NCI-H1436 treated with DMSO at 0.1 percent for 48 hours (cell line): ENCODE measurements at places on chromosomes 11 and 22.

GRCh38 chr11:113243696-113244095 lies 70.7 kb upstream of the TTC12 start:
- no peak for DNase-seq

DNA sequence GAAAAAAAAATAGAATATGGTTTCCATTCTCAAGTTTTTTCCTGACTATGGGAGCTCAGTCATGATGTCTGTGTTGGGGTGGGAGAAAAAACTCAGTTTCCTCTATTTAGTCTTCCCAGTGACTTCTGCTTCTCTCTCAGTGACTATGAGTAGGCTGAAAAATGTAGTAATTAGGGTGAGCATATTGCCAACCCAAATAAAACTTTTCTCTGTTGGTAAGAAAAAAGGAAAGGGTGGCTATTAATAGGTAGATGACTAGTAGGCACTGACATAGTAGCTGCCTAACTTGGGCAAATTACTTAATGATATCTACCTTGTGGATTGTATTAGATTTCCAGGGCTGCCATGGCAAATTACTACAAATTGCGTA lies 34.2 kb upstream of the BIRC3 start:
- DNase-seq = no peak

GRCh38 chr11:4671741-4672140 lies 25.9 kb downstream of the OR51E2 start:
- DNase-seq = no peak

DNA sequence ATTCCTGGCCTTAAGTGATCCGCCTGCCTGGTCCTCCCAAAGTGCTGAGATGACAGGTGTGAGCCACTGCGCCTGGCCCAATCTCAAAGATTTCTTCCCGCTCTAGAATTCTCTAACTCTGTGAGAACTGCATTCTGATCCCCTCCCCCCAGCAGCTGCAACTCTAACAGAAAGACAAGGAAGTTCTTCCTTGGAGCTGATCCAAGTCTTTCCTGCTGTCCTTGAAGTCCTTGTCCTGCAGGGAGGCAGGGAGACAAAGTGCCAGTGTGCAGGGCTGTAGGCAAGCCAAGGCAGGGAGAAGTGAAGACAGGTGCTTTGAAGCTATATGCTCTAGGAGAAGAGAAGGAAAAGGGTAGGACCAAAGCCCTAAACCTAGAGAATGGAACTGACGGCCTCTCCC lies 9.5 kb upstream of the GGA1 start:
- no peak for DNase-seq

GRCh38 chr11:44765026-44765595 lies 38.3 kb downstream of the TSPAN18 start:
- no peak for DNase-seq

- no peak for DNase-seq
These were observed 19.1 kb downstream of the ARHGEF17 start for GRCh38 chr11:73326929-73327811.

DNA sequence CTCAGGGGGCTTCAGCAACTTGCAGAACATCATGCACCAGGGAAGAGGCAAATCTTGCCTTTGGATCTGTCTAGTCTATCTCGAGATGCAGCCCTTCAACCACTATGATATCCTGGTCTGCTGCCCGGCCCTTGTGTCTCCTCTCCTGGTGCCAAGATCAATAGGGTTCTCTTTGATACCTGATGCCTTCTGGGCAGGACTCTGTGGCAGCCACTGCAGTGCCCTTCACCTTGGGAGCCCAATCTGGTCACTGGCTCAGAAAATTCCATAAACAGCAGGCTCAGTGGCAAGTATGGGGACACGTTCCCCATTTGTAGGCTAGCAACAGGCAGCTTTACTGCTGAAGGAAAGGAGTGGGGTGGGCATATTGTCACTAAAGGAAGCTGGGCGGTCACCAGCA lies 23.4 kb downstream of the SYN3 start:
- no peak for DNase-seq

GRCh38 chr22:29136782-29137700 lies 64.2 kb downstream of the KREMEN1 start:
- no peak for DNase-seq

GRCh38 chr11:45809456-45810395 lies 4.8 kb downstream of the SLC35C1 start:
- DNase-seq = no peak

GRCh38 chr11:61787928-61788491 lies 4.4 kb downstream of the TMEM258 start:
- no peak for DNase-seq

DNA sequence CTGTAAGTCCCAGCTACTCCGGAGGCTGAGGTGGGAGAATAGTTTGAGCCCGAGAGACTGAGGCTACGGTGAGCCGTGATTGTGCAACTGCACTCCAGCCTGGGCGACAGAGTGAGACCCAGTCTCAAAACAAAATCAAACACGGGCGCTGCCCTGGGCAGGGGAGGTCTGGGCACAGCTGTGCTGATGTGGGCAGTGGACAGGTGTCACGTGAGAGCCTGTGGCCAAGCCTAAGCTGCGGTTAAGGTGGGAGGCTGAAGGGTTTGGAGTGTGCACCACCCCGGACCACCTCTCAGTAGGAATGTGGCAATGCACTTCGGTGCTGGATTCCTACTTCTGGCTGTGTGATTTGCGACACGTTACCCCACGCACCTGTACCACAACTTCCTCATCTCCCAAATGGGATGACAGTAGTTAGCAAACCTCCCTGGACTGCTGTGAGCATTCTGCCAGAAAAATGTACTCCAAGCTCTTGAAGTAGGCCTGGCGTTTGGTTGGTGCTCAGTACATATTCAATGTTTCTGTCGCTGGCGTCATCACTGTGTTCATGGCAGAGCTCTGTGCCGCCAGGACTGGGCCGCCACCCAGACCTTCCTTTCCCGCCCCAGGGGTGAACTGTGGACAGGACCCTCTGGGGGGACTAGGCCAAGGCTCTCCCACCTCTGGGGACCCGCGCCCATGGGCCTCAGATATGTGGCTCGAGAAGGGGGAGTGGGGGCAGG lies 807 bp upstream of the ZNF74 start:
- DNase-seq = no peak

DNA sequence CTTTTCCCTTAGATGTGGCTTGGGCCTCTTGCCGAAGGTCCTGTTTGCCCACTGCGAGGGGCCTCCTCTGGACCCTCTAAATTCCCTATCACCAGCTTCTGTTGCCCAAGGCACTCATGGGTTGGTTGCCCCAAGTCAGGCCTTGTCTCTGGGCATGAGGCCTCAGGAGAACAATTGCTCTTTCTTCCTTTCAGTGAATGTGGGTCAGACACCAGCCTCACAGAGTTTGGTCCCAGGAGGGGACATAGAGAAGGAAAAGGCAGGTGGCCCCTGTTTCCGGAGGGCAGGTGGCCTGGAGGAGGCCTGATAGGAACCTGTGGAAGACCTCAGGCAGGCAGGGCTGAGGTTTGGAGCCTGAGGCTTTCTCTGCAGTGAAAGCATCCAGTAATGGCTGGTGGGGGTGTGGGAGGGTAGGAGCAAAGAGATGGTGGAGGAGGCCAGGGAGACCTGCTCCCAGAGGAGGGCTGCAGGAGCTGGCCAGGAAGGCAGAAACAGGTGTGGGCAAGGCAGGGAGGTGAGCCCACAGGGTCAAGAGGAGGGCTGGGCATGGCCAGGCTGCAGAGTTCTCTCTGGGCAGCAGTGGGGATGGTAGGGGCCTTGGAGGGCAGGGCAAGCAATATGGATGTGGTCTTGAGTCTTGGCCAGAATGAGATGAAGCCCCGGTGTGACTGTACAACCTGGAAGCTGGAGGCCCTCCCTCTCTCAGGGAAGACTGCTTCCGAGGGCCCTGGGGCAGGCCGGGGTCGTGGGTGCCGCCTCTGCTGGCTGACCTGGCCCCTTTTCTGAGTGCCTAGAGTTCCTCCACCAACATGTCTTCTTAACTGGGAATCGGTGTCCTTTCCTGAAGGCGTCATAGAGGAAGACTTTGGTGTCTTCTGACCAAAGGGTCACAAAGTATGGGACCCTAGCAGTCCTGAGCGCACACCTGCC lies 28.0 kb upstream of the LMO1 start:
- DNase-seq = no peak

DNA sequence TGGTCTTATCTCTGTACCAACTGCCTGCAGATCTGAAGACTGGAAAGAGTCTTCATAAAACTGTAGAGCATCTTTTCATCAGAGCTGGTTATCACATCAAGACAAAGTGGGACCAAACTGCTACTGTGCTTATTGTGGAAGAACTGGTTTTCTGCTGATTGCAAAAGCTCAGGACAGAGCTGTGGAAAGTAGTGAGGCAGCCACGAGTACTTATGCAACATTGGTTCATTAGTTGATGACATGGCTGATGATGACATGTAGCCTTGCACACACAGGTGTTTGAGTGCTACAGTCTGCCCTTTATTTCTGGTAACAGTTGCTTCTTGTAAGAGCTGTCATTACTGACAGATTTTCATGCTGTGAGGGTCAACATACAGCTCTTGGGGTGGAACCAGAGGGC lies 185.4 kb upstream of the GUCY1A2 start:
- no peak for DNase-seq

GRCh38 chr22:39252461-39253434 lies 8.0 kb upstream of the PDGFB start:
- DNase-seq = no peak

- no peak for DNase-seq
These were observed 111.4 kb downstream of the COMMD9 start for GRCh38 chr11:36177836-36178235.

DNA sequence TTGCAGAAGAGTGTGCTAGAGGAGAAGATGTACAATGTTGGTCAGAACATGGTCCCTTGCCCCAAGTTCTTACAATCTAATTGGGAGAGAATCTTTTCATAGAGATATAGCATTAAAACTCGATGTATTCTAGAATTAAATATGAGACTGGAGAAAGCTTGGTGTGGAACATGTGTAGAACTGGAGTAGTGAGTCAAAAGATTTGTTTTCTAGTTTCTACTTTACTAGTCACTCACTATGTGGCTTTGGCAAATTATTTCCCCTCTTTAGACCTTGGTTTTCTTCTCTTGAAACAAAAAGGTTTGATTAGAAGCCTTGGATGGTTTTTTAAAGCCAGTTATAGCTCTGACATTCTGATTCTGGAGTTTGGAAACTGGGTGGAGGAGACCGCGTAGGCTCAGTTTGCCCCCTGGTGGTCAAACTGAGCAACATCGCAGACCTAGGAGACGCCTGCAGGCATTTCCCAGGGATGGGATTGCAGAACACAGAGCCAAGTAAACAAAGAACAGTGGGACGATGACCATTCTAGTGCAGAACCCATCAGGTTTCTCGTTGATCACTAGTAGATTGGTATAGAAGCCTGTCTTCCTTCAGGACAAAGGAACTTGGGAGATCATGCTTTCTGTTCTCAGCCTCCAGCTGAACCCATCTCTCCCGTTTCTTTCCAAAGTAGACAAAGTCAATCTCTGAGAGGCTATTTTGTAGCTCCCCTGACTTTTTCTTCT lies 8.5 kb upstream of the CHRDL2 start:
- no peak for DNase-seq

GRCh38 chr22:49382451-49382735 lies 445.3 kb downstream of the BRD1 start:
- DNase-seq = no peak

GRCh38 chr11:44849922-44850321 lies 100.8 kb downstream of the TP53I11 start:
- DNase-seq = no peak

GRCh38 chr11:10818594-10818993 lies 9.9 kb upstream of the EIF4G2 start:
- DNase-seq = no peak

DNA sequence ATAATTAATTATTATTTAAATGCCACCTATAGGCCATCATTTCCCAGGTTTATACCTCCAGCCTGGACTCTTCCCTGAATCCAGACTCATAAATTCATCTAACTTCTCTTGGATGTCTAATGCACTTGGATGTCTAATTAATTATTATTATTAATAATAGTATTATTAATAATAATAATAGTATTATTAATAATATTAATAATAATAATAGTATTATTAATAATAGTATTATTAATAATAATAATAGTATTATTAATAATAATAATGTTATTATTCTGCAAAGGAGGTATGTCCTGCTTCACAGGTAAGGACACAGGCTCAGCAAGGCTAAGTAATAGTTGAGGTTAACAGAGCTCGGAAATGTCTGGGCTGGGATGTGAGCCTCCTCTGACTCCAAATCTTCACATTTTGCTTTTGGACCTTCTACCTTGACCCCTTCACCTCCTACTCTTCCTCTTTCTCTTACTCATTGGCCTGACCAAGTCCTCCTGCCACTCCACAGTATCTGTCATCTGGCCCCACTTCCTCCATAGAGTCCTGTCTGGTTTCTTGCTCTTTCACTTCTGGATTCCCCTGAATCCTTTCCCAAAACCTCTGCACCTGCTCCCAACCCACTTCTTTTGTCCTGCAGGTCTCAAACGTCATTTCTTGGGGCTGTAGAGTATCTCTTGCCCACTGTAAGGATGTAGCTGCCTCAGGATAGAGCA lies 8.0 kb downstream of the RIBC2 start:
- no peak for DNase-seq

DNA sequence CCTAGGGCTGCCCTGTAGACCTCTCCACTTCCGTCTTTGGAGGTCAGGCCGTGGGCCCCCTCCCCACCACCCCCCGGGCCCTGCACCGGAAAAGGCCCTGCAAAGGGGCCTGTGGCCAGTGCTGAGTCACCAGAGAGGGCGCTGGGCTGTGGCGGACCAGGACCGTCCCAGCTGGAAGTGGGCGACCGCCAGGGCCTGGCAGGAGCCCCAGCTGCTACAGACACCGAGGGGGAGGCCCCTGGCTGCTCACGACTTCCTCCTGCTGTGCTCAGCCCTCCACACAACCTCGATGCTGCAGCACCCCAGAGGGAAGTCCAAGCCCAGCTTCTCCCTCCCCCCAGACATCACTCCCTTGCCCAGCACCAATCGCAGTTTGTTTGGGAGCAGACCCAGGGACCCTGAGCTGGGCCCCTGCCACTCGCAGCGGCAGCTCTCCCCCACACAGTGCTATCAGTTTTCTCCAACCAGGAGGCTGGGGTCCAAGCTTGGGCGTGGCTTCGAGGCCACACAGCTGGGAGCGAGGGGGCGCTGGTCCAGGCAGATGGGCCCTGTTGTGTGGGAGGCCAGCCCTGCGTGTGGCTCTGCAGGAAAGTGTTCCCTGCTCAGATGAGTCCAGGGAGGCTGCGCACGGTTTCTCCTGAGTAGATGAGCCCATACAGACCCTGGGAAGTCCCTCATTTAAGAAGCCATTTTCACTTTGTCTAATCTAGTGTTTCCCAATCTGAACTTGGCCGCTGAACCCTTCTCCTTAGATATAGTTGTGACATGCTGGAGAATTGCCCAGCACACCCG lies 5.6 kb upstream of the SH3BP1 start:
- DNase-seq = no peak

DNA sequence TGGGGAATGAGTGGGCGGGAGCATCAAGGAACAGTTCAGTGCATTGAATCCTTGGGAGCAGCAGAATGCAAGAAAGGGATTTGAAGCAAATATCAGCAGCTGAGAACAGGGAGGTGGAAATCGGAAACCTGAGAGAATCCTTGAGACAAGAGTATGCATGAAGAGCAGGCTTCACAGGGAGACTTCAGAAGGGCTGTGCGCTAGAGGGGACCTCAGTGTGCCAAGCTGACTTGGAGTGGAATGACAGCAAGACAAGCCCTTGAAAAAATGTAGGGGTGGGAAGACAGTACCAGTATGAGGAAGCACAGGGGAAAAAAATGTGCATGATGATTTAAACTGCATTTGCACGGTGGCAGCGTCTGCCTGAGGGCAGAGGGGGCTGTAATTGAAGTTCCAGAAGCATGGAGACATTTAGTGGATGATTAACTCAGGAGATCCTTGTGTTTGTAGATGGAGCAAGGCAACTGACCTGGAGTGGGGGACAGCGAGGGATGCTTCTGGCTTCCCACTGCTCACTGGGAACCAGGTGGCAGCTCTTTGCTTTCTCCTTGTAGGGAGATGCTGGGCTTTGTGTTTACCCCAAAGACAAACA lies 204.9 kb upstream of the PLET1 start:
- no peak for DNase-seq

GRCh38 chr11:69836401-69836800 lies 17.2 kb upstream of the FGF3 start:
- DNase-seq = no peak
